Bronchial epithelial cell (primary cell): ENCODE measurements at places on chromosomes 5 and 9.

GRCh38 chr5:73267766-73268435 is 94.9 kb downstream of the TMEM174 start:
- DNase-seq: no peak

DNA sequence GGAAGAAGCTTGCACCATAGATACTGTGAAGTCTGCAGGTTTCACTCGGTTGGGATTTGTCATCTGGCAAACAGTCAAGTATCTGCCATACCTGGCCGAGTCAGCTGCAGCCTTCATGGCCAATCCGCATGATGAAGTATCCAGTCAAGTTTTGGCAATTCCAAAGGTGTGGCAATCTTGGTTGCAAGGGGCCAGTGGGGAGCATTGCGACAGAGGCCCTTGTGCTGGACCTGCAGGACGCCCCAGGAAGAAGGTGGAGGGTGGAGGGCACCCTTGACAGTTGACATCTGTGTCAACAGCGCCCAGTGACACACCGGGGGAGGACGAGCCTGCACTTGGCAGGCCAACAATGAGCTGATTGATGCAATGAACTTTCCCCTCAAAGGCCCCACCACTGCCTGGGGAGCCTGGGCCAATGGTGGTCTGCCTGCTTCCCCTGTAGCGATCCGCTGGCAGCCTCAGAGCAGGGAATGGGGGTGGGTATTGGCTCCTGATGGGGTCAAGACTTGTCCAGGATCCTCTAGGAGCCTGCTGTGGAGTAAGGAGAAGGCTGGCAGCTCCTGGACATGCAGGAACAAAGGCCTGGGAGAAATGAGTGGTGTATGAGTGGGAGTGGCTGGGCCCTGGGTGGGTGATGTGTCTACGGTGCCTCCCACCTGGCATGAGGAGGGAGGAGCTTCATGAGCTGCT is 122.8 kb upstream of the PITX1 start:
- peak; percentile 99 for DNase-seq

DNA sequence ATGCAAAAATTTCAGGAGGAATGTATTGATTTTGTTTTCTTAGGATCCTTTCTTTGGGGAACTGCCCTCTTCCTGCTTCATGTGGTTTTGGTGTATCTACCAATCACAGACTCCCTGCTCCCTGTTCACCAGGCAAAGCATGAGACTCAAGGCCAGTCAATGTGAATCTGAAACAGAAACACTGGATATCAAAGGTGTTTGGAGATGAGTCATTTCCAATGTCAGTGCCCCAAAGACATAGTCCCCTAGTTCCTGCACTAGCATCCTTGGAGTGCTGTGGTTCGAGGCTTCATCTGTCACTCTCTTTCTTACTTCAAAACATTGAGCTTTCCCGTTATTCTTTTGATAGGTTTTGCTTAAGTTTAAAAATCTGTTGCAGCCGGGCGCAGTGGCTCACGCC is 8.1 kb downstream of the PPP3R2 start:
- no peak for DNase-seq

GRCh38 chr9:27428551-27428950 is 95.5 kb upstream of the IFNK start:
- DNase-seq: no peak

DNA sequence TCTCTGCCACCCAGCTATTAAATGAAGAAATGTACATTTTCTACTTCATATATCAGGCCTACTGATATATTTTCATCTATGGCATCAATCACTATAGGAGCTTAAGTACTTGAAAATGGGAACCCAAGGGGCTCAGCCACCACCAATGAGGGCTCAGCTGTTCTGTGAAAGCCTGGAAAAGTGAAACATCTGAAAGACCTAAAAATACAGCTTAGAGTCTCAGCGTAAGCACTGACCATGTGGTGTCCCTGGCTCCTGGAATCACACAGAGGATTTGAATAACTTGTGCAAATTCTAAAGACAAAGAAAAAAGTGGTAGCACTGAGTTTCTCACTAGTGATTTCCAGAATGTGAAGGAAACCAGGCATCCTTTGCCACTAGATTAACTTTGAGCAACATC is 64.5 kb downstream of the PTPRD start:
- DNase-seq: no peak

- DNase-seq: no peak
Measured at GRCh38 chr9:121574774-121575519, 75.3 kb upstream of the GGTA1 start.

- no peak for DNase-seq
Measured at GRCh38 chr5:81773574-81773973, 22.7 kb upstream of the SSBP2 start.

DNA sequence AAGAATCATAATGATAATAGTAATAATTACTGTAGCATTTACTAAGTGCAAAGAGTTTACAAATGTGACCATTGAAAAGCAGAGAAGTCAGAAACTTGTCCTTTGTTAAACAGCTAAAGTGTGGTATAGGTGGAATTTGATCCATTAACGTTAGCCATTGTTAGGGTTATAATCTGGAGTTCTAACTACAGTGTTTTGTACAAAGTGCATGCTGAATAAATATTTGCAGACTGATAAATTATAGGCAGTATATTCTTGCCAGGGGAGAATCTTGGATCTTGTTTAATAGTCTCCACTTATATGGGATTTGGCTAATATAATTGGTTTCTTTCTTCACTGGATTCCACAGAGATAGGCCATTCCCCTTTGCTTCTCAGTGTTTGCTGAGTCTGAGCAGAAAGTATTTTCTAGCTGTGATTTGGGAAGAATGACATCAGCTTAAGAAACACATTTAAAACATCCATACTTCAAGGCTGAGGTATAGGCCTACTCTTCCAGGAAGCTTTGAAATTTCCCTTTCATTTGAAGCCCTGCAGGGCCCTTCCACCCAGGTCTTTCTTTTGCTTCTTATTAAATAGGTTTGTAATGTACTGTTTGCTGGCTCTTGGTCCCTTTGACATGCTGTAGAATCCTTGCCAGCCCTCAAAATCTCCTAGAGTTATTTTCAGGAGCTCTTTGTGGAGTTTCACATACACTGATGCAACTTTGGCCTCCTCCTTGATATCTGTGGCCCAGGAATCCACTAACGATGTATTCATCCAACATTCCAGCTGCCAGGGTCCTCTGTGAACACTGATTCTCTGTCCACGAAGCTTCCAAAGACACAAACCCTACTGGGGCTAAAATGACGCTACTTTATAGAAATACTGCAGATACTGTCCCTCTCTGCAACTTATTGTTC is 51.4 kb downstream of the ATP10B start:
- no peak for DNase-seq
